ENCODE measurements at places on chromosomes 6 and 20. TPM values are rescaled to one million over a fixed set of nuclear protein-coding genes. Genes with fewer than 3 reads are reported as not detected.
A peak's percentile ranks its signal among the peaks of the same experiment; 100 is the strongest.

Gene CRISP3
- total RNA-seq = not detected

DNA sequence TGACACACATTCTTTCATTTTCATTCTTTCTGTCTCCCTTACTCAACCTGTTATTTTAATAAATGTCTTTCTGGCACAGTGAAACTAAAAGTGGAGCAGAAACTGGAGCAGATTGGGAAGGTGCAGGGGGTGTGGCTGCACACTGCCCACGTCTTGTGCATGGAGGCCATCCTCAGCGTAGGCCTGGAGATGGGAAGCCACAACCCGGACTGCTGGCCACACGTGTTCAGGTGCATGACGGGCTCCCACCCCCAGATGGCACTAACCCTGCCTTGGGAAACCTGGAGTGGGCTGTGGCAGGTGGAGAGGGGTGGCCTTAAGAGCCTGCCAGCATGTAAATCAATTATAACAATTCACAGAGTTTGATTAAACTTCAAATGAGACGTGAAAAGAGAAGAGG is 71.4 kb upstream of the PBOV1 start:
- H3K36me3 ChIP-seq = no peaks in the 10 kb centered on the region
- H3K27ac ChIP-seq = no peak overlapping the region
- no peak overlapping the region for H3K4me3 ChIP-seq
- H3K27me3 ChIP-seq = no peaks in the 10 kb centered on the region
- no peaks in the 10 kb centered on the region for H3K4me1 ChIP-seq

Gene OPRM1
- not detected for total RNA-seq

DNA sequence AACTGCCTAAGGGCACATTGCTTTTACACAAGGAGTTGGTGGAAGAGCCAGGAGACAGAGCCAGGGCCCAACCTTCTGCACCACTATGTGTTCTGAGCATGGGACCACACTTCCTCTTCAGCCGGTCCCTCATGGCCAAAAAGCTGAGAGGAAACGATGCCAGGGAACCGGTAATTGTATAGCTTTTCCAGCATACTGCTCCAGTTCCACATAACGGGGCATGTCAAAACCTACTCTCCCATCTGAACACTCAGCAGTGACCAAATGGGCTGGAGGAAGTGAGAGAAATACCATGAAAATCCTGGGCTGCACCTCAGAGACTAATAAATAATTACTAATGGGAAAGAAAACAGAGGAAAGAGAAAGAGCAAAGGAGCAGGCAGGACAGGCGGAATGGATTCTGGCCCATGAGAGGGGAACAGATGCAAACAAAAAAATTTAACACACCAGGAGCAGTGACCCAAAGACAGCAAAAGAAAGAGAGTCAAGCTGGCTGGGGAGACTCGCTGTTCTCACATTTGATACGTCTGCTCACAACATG is 52.0 kb upstream of the BMP2 start:
- H3K4me1 ChIP-seq = no peaks in the 10 kb centered on the region
- H3K27me3 ChIP-seq = peaks cover 4% of the 10 kb centered on the region
- H3K4me3 ChIP-seq = no peak overlapping the region
- no peak overlapping the region for H3K27ac ChIP-seq
- H3K36me3 ChIP-seq = no peaks in the 10 kb centered on the region

DNA sequence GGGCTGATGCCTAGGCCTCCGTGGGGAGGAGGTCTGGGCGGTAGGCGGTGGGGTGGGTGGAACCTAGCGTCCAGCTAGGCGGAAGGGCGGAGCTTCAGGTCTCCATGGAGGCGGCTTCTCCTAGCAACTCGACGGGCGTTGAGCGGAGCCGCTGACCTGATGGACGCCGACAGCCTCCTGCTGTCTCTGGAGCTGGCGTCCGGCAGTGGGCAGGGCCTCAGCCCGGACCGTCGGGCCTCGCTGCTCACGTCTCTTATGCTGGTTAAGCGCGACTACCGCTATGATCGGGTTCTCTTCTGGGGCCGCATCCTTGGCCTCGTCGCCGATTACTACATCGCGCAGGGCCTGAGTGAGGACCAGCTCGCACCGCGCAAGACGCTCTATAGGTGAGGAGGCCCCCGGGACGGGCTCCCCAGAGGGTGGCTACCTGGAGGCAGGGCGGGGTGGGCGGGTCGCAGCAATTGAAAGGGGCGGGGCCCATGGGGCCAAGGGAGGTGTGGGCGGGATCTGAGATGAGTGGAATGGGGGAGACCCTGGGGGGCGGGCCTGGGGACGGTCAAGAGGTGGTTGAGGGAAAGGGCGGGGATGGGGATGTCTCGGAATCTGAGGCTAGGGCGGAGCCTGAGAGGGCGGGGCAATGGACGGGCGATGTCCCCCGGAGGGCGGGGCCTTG is at the start of gene RSPH9:
TSS of gene RSPH9 (plus strand) at position 97 of the 673 bp plus-strand sequence. CDS start at position 160, 63 bp downstream.
- DNase-seq = peak; percentile 61
- H3K4me3 ChIP-seq = peak within 1 kb of the TSS; percentile 29
- H3K4me1 ChIP-seq = peaks cover 9% of the 10 kb centered on the region
- peaks cover 26% of the 10 kb centered on the region for H3K36me3 ChIP-seq
- H3K27ac ChIP-seq = no peak within 1 kb of the TSS

Data from A673 (cell line).